NCI-H187 treated with DMSO at 0.1 percent for 48 hours (cell line): ENCODE measurements at places on chromosomes 5 and 9.

DNA sequence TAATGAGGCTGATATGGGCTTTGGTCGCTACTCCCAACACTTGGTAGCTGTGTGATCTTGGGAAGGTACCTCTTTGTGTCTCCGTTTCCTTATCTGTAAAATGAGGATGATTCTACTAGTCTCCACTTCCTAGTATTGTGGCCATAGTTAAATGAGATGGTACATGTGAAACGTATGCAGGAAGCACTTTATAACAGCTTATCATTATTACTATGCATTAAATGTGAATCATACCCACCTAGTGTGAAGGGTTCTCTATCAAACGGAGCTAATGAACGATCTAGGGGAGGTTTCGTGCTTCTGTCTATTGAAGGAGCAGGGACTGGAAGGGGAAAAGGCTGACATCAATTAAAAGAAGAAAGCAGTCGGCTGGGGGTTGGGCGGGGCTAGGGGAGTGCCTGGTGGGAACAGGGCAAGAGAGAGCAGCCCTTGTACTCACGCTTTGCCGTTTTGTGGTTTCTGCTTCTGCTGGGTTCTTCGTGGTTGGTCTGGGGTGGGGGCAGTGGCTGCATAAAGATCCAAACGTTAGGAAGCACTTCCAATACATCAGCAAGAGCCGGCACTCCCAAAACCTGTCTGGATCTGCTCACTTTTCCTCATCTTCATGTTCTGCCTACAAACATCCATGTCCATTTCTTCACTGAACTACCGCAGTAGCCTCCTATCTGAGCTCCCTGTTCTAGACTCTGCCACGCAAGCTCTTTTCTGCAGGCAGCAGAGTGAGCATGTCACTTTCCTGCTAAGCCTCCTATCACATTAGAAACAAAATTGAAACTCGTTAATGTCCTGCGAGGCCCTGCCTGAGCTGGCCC is 30.8 kb downstream of the LCP2 start:
- DNase-seq = no peak

DNA sequence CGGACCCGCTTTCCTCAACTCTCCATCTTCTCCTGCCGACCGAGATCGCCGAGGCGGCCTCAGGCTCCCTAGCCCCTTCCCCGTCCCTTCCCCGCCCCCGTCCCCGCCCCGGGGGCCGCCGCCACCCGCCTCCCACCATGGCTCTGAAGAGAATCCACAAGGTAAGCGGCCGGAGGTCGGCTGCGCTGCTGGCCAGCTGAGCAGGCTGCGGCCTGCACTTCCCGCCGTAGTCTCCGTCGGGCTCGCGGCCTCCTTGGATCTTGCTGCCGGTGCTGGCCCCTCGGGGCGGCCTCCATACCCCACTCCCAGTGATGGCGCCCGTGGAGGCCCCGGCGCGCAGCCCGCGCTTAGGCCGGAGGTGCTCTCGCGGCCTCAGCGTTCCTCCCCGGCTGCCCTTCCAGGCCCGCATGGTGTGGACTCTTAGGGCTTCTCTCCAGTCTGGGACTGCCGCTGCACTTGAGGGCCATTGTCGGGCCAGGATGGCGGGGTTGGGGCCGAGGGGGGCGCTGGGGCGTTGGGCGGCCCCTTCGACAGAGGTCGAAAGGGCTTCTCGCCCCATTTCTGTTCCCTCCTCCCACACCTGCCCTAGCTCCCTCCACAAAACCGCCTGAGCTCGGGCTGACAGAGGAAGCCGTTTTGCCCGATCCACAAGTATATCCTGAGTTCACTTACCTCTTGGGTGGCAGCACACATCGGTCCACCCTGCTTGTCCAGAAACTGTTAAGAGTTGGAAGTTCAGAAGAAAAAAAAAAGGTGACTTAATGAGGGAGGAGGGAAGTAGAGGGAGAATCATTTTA is 714 bp downstream of the UBE2D2 start:
- DNase-seq = no peak

GRCh38 chr5:19987612-19988361 is at the start of gene CDH18:
Gene CDH18, minus strand, starts transcription at chr5:19988200. Its CDS starts 149,214 bp downstream, at chr5:19838986.
- no peak for DNase-seq

GRCh38 chr5:74889523-74890105 is 23.4 kb upstream of the FAM169A start:
- DNase-seq = no peak

DNA sequence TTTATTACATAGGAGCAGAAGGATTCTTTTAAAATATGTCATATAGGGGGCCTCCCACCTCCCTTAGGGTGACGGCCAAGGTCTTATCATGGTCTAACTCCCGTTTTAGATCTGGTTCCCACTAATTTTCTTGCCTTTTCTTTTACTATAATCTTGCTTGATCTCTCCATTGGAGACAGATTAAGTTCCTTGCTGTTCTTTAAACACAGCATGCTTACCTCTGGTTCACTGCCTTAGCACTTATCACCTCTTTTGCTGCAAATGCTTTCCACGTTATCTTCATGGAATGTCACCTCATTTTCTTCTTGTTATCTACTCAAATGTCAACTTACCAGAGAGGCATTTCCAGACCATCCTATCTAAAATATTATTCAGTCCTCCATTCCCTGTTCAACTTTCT is 1047.6 kb downstream of the TLE4 start:
- DNase-seq = no peak

DNA sequence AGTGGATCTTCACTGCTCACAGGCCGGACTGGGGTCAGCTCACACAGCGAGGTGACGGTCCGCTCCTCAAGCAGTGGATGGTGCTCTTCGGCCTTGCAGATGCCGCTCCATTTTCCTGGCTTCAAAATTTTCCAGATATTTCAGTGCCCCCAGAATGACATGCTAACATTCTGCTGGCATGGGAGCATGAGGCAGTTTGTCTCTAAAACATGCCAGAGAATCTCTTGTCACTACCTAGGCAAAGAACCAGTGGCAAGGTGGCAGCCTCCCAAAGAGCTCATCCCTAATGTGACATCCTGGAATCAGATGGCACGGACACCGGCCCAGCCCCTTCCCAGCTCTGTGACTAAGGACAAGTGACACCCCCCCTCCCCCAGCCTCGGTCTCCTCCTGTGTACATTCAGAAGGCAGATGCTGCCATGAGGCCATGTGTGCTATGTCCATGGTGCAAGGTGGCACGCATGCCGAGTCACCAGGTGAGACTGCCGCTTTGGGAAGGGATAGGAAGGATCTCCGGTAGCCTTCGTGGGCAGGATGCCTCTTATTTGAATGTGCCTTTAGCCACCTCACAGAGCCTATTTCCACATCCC is 2.7 kb downstream of the S1PR3 start:
- DNase-seq = no peak

- no peak for DNase-seq
Measured at GRCh38 chr9:91655215-91655614, 231.6 kb upstream of the NFIL3 start.

GRCh38 chr5:116475338-116475737 is 99.3 kb downstream of the SEMA6A start:
- no peak for DNase-seq

GRCh38 chr5:102853680-102854079 is 98.6 kb downstream of the PAM start:
- DNase-seq = no peak

DNA sequence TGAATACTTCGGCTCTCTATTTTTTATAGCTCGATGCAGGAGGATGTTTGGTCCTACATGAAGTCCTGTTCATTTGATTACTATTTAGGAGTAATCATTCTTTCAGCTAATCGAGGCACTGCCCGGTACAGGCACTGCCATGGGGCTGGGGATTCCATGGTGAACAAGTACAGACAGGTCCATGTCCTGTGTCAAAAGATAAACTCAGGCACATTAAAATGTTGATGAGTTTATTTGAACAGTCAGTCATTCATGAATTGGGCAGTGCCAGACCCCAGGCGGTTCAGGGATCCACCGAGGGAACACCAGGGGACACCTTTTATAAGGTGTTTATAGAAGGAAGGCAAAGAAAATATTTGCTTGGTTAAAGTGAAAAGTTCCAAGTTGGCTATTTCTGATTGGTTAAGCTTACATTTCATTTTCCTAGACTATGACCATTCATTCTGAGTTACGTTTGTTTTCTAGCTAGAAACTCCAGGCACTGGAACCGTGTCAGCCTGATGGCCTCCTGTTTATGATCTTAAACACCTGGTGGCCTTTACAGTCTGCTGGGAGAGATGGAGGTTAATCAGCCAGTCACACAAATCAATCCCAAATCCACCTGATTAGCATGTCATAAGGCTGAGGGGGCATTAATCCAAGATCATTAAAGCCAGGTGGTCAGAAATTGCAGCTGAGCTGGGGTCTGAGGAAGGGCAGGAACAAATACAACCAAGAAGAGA is 47.0 kb upstream of the TDRD7 start:
- no peak for DNase-seq

DNA sequence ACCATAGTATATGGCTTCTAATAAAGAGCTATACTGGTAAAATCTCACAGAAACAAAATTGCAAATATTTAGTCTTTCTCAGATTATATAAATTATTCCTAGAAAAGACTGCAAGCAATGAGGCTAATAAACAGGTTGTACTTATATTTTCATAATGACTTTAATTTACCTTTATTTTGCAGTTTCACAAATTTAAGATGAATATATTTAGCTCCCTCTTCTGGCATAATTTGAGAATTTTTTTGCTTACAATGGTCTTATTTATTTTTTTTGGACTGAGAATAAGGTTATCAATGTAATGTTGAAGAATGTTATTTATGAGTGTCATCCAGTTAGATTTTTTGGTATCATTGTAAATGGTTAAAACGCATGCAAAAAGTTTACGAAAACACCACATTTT is 56.7 kb downstream of the PIK3R1 start:
- no peak for DNase-seq

GRCh38 chr5:120043431-120043830 is 414.1 kb downstream of the FAM170A start:
- no peak for DNase-seq

GRCh38 chr9:137816531-137817235 is 60.9 kb upstream of the CACNA1B start:
- DNase-seq = no peak

- no peak for DNase-seq
Measured at GRCh38 chr5:172303162-172303561, 19.6 kb upstream of the UBTD2 start.

DNA sequence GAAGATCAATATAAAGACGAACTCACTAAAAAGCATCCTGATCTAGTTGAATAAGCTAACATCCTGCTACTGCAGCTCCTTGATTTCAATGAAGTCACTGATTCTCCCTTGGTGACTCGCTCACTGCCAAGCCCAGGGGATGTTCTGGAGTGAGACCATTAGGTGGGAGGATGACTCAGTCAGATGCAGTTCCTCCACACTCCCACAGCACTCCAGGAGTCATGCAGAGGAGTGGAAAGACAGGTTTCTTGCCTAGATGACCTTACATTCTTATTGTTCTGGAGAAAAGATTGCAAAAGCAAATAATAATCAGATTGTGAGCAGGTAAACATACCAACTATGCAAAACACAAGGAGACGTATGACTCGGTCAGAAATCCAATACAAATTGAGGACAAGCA is 15.3 kb downstream of the GCNT4 start:
- no peak for DNase-seq

DNA sequence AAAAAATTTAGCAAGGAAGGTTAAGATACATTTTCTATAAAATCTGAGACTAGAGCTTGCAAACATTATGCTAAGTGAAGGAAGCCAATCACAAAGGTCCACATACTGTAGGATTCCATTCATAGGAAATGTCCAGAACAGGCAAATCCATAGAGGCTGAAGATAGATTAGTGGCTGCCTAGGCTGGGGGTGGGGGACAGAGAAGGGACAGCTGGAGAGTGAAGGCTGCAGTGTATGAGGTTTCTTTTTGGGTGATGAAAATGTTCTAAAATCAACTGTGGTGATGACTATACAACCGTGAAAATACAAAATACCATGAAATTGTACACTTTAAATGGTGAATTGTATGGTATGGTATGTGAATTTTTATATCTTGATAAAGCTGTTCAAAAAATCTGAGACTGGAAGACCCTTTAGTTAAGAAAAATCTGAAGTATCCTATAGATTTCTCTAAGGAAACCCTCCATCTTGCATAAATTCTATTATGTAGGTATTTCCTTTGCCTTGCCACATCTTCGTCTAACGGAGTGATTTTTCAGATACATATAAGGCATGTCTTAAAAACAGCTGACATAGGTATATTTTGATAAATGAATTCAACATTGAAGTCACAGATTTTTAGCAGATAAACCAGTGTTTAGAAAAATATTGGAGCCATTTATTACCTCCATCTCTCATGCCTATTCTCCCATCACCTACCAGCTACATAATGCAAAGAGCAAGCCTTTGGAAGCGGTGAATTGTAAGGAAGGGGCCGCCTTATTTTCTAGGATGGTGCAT is 121.1 kb downstream of the LMNB1 start:
- DNase-seq = no peak
